ENCODE measurements at places on chromosomes 11 and 22.

- DNase-seq = no peak
These were observed 3.9 kb downstream of the CSTF3 start for GRCh38 chr11:33157103-33158027.

DNA sequence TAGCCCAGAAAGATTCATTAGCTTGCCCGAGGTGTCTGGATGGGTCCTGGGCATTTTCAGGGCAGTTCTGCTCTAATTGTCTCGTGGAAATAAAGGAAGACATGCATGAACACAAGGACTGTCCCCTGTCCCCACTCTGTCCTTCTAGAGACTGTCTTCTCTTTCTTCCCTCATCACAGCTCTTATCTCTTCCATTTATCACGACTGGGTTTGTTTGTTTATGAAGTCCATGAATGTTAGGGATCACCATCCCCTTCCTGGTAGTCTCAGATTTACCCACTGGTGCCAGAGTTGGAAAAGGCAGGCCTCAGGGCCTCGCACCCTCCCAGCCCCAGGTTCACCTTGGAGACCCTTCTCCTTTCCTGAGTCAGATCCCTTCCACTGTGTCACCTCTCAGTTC, 134.8 kb downstream of the PARVA start:
- no peak for DNase-seq

GRCh38 chr22:26162926-26163325, 6.3 kb upstream of the SEZ6L start:
- no peak for DNase-seq

DNA sequence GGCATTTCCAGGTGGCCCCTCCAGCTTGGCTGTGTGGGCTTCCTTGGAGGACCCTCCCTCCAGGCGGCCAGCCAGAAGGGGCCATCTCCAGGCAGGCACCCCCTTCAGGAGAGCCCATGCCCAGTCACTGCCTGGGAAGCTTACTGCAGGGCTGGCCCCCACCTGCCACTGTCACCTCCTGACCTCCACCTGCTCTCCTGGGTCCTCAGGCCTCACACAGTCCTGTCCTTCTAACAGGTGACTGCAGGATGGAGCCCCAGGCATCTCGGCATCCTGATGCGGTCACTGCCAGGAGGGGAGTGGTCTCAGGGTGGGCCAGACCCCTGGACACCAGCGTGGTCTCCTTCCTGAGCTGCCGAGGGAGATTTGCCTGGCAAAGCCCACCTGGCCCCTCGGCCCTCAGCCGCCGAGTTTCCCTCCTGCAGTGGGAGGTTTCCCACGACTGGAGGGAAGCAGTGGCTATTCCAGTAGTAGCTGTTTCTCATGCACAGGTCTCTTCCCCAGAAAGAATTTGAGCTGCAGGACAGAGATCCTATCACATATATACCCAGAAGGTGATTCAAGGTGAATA, 13.0 kb downstream of the TBX1 start:
- DNase-seq = no peak

GRCh38 chr11:81579339-81579738, 1154.3 kb downstream of the FAM181B start:
- no peak for DNase-seq

DNA sequence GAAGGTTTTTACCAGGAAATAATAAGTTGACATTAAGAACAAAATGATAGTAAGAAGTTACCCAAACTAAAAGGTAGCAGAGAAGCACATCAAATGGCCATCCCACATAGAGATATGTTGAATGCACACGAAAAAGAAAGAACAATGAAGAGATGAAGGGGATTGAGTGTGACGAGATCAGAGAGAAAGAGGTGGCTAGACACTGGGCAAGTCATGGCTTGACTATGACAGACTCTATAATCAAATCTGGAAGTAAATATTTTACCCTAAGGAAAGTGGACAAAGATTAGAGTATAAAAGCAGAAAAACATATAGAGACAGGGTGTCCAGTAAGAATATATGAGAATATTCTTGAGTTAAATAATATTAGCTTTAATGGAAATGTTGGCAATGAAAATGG, 31.4 kb downstream of the CASP12 start:
- no peak for DNase-seq

- no peak for DNase-seq
These were observed 101.1 kb upstream of the APOA1 start for GRCh38 chr11:116938471-116939070.

DNA sequence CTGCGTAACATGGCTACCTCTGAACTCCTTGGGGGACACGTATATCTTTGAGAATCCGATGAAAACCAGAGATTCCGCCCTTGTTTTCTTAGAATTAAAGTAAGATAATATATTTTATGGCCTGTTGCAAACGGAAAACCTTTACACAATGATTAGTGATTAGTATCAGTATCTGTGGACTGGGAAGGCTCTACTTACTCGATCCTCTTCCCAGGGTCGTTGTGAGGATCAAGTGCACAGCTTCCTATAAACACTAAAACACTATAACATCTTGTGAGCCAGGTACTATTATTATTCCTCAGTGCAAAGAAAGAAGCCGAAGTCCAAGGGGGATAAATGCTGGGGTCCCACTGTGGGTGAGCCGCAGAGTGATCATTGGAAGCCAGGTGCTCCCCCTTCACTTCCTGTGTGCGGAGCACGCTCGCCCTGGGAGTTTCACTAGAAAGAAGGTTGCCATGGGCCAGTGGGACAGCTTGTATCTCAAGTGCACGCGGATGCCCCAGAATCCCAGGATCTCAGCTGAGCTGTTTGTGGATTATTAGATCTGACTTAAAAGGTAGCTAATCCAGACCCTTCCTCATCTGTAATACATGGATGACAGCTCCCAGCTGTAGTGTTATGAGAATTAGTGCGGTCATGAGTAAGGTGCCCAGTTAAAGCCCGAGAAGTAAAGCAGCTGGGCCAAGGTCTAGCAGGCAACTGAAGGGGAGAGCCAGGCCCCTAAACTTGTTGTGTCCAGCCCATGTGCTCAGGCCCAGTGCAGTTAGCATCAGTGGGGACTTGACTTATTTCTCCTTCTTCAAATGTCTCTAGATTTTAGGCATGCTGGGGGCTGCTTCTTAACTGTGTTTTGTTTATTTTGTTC, 839 bp downstream of the CBY1 start:
- peak; percentile 14 for DNase-seq

- peak; percentile 15 for DNase-seq
These were observed 165.3 kb downstream of the TTC28 start for GRCh38 chr22:28514321-28514821.

DNA sequence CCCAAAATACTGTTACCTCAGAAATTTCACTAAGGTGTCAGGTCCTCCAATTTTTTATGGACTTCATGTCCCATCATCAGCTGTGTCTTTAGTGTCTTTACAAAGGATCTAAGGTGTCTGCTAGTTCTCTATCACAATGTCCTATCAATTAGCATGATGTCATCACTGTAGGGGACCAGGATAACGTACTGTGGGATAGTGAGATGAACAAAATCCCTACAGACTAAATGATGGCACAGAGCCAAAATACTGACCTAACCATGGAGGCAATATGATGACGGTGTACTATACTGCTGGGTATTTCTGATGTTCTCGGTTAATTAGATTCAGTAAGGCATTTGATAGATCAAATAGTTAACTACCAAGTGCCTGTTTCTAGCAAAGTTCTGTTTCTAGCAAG, 82.5 kb downstream of the SBF2 start:
- no peak for DNase-seq

GRCh38 chr11:109859045-109859724, 234.0 kb upstream of the ZC3H12C start:
- peak; percentile 56 for DNase-seq

GRCh38 chr11:81339521-81339920, 1394.1 kb downstream of the FAM181B start:
- no peak for DNase-seq

GRCh38 chr11:104343578-104343977, 179.6 kb upstream of the PDGFD start:
- no peak for DNase-seq

DNA sequence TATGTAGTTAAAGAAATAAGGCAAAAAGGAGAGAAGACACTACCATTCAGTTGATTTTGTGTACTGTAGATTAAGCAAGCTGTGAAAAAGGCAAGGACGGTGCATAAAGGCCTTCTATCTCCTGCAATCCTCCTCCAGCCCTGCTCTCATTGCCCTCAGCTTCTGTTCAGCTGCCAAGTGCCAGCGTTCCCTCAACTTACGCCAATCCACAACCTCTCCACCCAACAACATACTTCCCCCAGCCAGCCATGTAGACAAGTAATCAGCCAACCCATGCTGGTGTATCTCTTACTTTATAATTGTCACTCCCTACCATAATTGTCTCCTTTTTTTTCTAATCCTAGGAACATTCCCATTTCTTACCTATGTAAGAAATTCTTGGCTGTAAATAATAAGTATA, 30.1 kb upstream of the ANO5 start:
- no peak for DNase-seq

DNA sequence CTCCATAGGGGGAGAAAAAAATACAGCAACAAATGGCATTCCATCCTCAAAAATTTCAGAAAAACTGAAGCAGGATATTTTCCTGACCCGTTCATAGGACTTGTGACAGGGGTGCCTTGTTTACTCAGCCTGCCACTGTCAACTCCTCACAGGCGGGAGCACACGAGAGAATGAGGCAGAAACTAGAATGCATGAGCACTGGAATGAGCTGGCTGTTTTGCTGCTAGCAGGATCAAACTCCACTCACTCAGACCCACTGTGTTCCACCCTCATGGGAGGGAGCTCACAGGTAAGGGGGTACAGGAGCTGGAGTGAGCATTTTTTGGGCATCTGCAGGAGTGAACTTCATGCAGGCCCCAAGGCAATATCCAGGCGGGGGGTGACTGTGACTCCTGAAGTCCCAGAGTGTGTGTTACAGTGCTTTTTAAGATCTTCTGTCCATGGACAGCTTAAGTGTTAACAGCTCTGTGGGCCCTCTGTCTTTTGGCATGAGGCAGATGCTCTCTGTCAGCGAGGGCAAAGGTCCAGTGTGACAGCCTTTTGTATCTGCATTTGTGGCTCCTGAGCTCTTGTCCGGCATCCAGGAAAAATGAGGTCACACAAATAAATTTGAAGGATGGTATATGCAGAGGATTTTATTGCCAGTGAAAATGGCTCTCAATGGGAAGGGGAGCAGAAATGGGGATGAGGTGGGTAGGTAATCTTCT, 905.7 kb upstream of the TENM4 start:
- no peak for DNase-seq

DNA sequence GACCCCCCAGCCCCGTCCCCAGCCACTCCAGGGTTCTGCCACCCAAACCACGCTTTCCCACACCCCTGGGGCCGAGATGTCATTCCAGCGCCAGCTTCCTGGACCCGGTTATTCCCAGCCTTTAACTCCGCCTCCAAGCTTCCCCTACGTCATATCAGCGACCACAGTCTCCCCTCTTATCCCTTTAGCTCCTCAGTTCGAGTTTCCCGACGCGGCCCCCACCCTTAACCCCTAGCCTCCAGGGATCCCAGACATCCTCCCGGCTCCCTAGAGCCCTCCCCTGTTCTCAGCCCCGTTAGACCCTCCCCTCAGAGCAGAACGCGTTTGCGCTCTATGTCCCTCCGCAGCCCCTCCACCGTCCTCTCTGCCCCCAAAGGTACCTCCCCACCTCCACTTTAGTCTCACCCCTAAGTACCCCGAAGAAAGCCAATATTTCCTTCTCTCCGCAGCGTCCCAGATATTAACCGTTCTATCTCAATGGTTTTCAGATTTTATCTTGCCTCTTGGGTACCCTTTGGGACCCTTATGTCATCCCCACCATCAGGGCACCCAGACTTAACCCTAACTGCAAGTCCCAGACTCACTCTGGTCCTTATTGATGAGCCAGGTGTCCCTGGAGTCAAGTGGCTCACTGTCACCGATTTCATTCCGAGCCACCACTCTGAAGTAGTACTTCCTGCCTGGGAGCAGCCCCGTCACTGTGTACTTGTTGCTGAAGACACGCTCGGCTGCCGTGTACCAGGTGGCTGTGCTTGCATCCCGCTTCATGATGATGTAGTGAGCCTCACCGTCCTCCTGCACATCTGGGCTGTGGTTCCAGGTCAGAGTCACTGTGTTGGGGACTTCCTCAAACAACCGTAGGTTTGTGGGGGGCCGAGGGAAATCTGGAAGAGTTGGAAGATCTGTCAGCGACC, 8.0 kb downstream of the TMEM86A start:
- no peak for DNase-seq

DNA sequence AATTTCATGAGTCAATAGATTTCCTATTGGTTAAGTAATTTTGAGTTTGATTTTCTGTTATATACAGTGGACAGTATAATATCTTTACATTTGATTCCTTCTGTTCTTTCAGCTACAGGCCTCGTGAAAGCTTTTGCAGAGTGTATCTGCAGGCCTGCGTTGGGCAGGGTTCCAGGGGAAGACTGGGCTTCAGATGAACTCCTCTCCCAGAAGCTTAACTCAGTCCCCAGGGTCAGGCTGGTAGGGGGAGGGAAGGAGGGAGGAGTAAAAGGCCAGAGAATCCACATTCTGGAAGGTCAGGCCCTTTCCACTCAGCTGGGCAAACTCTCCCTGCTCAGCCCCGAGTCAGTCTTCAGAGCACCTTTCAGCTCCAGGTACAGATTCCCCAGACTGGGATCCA, 100.4 kb upstream of the NECTIN1 start:
- no peak for DNase-seq

DNA sequence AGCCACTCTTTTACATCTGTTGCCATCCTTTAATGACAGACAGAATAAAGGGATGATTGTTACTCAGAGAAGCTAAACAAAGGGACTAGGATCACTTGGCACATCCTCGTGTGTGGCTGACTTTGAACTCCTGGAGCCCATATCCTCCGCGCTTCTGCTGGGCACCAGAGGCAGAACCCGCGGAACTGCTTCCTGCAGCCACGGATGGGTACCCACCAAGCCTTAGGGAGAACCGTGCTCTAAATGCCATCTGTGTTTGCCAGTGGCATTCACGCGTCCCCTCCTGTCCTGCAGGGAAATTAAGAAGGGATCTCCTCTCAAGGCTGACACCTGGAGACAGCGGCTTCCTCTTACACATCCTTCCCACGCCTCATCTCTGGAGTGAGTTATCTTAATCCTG, 294.4 kb downstream of the NTM start:
- DNase-seq = no peak

DNA sequence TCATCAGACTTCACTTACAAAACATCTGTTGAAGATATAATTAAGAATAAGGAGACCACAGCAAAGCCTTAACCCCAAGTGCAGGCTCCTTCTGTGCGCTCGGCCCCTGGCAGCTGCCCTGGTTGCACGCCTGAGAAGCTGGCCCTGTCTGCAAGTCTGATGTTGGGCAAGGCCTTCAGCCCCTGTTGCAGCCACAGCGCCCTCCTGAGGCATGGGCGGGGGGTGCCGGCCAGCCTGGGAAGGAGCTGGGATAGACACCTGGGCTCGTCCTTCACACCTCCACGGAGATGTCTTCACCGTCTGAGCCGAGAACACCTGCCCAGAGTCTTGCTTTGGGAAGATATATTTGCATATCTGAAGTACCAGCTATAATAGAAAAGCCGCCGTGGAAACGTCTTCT, 104.1 kb downstream of the MPPED1 start:
- DNase-seq = no peak

DNA sequence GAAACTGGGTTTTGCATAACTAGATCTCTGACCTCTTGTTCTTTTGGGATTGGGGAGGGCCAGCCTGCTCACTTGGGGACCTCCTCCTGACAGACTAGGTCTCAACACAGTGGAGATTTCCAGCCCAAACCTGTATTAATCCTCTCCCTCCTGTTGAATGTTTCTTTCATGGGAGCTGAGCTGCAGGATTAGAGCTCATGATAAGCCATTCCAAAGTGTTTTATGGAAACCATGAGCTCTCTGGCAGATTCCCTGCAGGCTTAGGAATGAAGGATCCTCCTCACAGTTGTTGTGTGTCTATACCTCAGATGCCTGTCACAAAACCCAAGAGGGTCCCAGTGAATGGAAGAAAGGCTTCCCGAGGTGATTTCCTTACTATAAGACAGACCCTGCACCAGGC, 248.4 kb upstream of the B3GAT1 start:
- no peak for DNase-seq

GRCh38 chr11:82752801-82753200, 19.1 kb upstream of the FAM181B start:
- peak; percentile 6 for DNase-seq
